SK-N-SH (cell line): ENCODE measurements at places on chromosomes 3 and 15. TPM values are rescaled to one million over a fixed set of nuclear protein-coding genes. Genes with fewer than 3 reads are reported as not detected.

DNA sequence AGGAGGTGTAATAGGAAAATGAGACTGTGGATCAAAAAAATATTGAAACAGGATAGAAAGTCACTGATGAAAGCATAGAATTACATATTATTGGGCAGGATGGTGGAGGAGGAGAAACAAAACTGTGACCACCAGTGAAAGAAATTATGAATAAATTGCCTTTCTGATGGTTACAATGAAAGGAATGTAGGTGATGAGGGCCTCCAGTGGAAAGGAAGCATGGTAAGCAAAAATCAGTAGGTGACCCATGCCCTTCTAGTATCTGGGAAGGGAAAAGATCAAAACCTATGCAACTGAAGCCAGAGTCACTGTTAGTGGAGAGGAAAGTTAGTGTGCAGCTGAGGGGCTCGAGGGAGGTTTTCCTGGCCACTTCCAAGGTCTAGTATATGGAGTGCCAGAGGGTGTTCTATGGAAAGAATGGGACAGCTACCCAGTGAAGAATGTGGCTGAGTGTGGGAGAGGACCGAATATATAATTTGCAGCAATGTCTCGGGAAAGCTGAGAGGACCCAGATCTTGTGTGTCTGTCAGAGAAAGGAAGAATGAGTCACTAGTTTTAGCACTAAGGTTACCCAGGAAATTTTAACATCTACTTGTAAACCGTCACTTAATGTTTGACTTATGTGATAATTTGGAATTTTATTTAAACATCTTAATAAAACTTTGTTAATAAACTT lies 146.2 kb downstream of the NFKBIZ start:
- DNase-seq, result no peak

GRCh38 chr3:129343643-129344360 lies 65.1 kb downstream of the HMCES start:
- DNase-seq, result no peak

DNA sequence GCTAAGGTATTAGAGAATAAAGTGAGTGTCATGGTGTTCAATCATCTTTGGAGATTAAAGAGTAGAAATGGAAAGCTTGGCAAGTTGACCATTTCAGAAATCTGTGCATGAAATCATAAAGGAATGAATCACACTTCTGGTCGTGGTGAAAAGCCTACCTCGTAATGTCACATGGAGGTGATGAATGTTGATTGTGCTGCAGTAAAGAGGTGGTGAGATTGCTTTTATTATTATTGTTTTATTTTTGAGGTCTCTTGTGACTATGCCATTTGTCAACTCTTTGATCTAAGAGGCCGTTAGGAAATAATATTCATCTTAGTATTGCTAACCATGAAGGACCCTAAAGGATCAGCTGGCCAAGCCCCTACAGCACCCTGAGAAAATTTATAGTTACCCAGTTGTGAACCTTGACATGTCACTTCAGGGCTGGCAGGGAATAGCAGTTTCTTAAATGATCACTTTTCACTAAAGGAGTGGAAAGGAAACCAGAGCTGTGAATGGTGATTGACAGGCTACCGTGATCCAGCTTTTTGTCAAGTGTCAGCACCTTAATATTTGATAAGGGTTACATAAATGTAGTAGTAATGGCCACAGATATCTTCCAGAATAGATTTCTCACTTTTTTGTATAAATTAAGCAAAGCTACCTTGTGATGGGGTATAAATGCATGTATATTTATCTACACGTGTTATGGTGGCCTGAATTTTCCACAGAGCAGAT lies 203.9 kb downstream of the PTPRG start:
- DNase-seq, result no peak

P3H2 gene
- 2.8 and 3.3 TPM in 2 replicates for polyA plus RNA-seq

LIPH gene
- polyA plus RNA-seq, result 0.06 TPM in 1 of 2 replicates, not detected in the other

- DNase-seq, result no peak
These were observed 52.8 kb downstream of the MGLL start for GRCh38 chr3:127769284-127770081.

DNA sequence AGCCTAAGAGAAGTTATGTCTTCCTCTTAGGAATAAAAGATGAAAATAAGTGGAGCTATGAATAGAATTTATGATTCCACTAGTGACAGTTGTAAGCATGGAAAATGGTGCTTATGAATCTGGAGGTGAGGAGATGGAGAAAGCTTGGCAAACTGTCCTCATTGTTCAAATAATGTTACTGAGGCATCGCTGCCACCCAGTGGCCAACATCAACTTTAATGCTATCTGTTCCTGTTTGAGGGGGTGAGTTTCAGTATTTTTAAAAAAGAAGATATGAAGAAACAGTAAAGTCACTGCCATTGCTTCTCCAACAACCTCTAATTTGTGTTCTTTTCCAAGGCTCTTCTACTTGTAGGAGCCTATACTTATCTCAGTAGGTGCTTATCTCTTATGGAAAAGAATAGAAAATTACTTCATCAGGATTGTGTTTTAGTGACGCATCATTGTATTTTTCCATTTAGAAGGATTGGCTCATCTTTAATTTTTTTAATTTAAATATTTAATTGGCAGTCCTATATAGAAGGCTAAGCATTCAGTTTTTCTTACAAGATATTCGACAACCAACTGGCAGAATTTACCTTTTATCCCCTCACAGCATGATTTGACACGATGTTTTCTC lies 260.4 kb upstream of the P2RY1 start:
- DNase-seq, result peak; percentile 33

ICE2 gene
- 18.0 and 19.0 TPM in 2 replicates for polyA plus RNA-seq

DNA sequence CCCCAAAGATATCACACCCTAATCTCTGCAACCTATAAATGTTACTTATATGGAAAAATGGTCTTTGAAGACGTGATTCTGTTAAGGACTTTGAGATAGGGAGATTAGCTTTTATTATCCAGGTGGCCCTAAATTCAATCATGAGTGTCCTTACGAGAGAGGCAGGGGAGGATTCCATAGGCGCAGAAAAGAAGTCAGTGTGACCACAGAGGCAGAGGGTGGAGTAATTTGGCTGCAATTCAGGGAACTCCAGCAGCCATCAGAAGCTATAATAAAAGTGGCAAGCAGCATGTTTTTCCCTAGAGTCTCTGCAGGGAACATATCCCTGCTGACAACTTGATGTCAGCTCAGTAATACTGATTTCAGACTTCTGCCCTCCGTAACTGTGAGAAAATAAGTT lies 315.2 kb upstream of the ROBO2 start:
- no peak for DNase-seq

GRCh38 chr15:74382004-74382816 lies 14.8 kb upstream of the CYP11A1 start:
- peak; percentile 91 for DNase-seq

GRCh38 chr15:95131131-95131556 lies 899.8 kb downstream of the MCTP2 start:
- no peak for DNase-seq

GRCh38 chr3:195208631-195209030 lies 62.3 kb downstream of the XXYLT1 start:
- DNase-seq, result no peak

- no peak for DNase-seq
These were observed 49.3 kb upstream of the ROBO2 start for GRCh38 chr3:76990606-76991005.

- no peak for DNase-seq
These were observed 69.0 kb upstream of the CCDC80 start for GRCh38 chr3:112709911-112710310.

ZNF660 gene
- 1.0 and 1.4 TPM in 2 replicates for polyA plus RNA-seq

GRCh38 chr3:108724101-108724500 lies 33.1 kb downstream of the RETNLB start:
- no peak for DNase-seq
